ENCODE measurements at places on chromosomes 5 and 9.

- DNase-seq, result no peak
These were observed 222.6 kb downstream of the TMEM161B start for GRCh38 chr5:88045931-88046461.

DNA sequence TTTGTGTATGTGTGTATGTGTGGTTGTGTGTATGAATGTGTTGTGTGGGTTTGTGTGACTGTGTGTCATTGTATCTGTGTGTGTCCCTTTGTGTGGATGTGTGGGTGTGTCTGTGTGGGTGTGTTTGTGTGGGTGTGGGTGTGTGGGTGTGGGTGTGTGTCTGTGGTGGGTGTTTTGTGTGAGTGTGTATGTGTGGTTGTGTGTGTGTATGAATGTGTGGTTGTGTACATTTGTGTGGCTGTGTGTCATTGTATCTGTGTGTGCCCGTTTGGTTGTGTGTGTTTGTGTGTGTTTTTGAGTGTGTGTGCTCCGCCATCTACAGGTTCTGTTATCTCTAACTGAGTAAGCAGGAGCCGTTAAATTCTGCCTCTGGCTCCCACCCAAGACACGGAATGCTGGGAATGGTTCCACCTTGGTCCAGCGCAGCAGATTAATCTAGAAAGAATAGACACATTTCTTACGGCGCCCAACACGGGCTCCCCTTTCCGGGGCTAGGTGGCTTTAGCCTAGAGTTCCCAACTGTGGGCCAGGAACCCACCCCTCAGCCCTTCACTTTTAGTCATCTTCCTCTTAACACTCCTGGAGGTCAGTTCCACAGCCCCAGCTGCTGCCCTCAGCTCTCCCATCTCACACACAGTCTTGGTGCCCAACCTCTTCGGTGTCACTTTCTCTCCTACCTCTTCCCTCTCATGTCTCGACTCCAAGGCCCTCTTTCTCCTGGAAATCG lies 197.1 kb downstream of the TTLL11 start:
- no peak for DNase-seq

- no peak for DNase-seq
These were observed 50.0 kb upstream of the PPARGC1B start for GRCh38 chr5:149679876-149680809.

DNA sequence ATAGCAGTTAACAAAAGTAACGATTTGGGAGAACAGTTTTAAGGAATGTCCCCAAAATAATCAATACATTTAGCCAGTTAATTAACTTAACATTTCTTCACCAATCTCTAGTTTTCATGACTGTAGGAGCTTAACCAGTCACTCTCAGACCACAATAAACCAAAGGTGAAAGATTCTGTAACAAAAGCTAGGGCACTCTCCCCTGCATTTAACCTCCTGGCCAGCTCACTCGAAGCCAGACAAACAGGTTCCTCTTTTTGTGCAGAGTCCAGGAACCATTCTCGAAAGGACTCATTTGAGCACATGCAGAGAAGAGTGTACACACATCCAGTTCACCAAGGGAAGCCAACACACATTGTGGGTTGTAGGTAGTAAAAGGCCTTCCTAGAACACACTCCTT lies 6.5 kb downstream of the IL7R start:
- DNase-seq, result no peak

- no peak for DNase-seq
These were observed 35.8 kb upstream of the FER start for GRCh38 chr5:108711898-108712297.

DNA sequence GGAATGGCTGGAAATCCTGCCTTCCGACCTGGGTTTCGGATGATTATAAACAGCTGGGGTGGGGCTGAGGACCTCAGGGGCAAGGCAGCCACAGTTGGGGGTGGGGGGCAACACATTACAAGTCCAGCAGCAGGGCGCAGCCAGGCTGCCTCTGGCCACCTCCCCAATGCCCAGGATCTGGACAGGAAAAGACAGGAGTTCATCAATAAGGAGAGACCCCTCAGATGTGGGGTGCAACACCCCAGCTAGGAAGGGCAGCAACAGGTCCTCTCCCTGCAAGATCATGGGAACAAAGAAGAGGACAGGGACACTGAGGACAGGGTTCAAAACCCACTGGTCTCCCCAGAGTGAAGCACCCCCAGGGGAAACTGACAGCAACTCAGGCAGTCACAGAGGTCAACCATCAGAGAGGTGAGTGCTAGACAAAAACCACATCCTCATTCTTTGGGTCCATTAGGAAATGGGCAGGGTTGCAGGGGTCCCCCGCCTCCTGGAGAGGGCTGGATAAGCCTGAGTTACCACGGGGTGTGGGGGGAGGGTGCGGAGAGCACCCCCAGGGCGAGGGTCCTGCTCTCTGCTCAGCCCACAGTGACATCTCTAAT lies 33.5 kb downstream of the SEMA4D start:
- DNase-seq, result no peak

DNA sequence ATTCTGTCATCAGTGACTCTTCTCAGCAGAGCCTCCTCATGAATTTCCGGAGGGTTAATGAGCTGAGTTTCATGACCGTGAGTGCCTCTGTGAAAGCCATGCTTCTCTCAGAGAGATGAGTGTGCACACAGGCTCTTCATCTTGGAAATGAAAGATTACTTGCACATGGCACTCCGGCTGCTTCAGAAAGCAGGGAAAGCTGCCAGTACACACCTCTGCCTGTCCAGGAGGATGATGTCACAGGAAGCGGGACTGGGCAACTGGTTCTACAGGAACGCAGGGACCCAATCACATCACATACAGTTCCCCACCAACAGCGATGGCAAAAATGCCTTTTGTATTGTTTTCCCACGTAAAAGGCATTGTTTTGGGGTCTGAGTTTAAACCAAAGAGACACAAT lies 286.0 kb upstream of the DAP start:
- no peak for DNase-seq

DNA sequence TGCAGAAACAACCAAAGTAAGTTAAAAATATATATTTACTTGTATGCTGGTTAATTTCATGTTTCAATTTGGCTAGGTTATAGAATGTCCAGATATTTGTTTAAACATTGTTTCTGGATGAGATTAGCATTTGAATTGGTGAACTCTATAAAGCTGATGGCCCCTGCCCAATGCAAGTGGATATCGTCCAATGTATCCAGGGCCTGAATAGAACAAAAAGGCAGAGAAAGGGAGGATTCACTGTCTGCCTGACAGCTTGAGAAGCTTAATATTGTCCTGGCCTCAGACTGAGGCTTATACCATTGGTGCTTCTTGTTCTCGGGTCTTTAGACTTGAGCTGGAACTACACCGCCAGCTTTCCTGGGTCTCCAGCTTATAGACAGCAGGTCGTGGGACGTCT lies 446.7 kb upstream of the ACTBL2 start:
- DNase-seq, result no peak

GRCh38 chr5:152400846-152401245 lies 4.2 kb downstream of the NMUR2 start:
- DNase-seq, result no peak

DNA sequence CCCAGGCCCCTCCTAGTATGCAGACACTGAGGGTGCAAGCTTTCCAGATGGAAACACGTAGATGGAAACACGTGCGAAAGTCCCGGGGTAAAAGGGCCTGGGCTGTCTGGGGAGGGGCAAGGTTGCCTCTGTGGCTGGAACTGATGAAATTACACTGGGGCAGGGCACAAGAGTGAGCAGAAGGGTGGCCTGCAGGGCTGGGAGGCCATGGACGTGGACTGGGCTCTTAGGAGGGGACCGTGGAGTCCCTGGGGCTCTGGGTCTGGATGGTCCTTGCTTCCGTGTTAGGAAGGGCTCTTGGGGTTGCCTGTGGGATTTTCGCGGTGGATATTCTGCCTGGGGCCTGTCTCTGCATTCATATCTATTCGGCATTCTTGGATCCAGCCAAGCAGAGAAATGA lies 63.3 kb downstream of the IRX1 start:
- DNase-seq, result no peak

GRCh38 chr5:7589800-7590199 lies 193.9 kb downstream of the ADCY2 start:
- no peak for DNase-seq

GRCh38 chr9:80867731-80868130 lies 821.6 kb downstream of the TLE1 start:
- DNase-seq, result no peak

DNA sequence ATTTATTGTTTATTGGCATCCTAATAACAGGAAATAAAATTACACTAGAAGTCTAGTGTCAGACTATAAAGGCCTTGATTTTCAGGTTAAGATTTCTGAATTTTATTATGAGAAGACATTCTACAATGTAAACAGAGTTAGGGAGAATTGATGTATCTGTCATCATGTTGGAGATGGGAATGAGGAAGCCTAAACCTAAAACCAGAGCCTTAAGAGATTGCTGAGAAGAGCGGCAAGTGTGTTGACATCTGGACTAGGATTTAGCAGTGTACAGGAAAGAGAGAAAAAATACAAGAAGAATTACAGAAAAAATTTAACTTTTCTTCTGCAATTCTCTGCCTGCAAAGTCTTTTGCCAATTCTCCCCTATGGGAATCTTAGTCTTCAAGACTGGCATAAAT lies 525.5 kb downstream of the NR2F1-AS1 start:
- no peak for DNase-seq

GRCh38 chr9:117368684-117369230 lies 46.1 kb downstream of the ASTN2 start:
- no peak for DNase-seq

DNA sequence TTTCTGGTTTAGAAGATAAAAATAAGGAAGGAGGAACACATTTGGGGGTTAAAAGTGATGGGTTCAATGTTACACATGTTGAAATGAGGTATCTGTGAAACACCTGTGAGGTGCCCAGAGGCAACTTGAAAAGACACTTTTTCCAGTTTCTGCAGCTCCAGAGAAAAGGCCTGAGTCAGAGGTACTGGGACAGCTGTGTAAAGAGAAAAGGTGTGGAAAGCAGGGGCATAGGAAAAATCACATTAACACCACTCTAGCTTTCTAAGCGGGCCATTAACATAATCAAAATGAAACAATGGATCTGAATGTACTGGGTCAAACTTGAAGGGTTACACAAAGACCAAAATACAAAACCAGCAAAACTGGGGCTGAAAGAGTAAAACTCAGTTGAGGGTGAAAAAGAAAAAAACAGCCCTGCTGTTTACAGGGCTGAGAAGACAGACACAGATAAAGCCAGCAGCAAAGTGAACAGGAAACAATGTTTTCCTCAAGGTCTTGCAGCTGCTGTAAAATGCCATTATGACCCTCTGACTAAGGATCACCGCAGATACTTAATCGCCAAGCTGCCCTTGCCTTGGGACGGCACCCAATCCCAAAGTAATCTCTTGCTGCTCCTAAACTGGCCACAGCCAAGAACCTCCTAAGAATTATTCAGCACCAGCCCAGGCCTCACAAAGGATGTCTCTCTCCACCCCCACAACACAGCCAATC lies 104.7 kb downstream of the DROSHA start:
- no peak for DNase-seq

DNA sequence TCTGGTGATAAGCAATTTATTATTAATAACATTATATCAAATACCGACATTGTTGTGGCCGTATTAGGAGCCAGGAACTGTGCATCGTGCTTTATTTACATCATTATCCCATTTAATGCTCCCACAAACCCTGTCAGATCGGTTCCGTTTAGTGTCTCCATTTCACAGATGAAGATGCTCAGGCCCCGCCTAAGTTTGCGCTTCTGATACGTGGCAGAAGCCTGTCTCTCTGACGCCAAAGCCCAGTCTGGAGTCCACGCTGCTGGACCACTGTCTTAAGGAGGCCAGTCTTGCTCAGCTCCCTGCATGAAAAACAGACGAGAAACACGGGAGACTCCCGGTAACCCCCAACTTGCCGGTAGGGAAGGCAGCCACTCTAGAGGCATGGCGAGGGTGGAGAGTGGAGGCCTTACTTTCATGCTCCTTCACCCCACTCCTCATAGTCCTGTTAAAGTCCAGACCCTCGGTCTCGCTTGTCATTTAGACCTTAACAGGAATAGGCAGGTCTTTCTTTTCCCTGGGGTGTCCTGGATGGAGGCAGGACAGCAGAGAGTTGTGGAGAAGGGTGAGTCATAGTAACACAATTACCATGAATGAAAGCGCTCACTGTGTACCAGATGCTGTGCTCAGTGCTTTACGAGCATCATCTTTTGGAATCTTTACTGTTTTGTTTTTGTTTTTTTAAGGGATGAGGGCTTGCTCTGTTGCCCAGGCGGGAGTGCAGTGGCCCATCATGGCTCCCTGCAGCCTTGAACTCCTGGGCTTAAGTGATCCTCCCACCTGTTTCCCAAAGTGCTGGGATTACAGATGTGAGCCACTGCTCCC lies 872 bp downstream of the TXNDC15 start:
- no peak for DNase-seq

DNA sequence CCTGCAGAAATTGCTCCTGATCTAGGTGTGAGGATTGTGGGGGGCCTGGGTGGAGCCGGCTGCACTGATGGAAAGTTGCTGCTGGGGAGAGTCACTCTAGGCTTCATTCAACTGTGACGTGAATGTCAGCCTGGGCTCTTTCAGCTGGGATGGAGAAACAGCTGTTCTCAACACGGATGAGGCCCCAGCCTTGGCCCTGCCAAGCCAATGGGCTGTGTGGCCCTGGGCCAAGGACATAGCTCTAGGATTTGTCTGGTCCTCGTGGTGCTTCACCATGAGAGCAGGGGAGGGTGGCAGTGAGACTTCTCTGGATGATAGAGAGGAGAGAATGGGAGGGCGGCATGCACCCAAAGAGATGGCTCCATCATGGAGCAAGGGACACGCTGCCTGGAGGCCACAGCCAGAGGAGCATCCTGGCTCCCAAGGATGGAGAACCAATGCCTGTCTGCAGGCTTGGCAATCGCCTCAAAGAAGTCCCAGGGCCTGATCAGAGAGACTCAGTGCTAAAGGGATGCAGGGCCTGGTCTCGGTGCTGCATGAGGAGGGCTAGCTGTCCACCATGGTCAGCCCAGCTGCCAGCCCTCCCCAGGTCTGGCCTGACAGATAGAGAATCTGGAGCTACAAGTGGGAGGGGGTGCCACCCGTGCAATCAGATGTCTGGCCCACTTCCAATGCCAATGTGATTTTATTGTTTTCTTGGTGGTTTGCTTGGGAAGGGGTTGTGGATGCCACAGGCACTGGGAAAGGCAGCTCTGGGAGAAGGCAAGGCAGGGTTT lies 141.0 kb downstream of the GADD45G start:
- no peak for DNase-seq

DNA sequence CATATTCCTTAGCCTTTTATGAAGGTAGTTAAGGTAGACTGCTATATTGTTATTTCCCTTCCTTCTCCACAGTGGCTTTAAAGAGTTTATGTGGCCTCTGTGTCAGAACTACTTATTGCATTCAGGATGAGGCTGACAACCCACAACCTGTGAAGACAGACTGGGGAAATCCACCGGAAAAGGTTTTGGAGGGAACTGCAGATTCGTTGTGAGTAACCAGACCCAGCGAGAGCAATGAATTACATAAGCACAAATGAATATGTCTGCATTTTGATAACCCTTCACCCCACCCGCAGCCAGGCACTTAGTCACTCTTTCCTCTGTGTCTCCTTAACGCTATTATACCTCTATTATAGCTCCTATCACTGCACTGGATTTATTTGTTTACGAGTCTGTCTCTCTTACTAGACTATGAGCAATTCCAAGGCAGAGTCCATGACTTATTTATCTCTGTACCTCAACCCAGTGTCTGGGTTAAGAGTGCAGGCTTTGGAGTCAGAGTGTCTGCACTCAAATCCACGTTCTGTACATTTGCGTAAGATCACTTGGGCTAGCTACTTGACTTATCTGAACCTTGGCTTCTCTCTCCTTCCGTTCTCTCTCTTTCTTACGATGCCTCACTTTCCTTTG lies 19.2 kb downstream of the KCTD16 start:
- no peak for DNase-seq

GRCh38 chr5:79697222-79698170 lies 7.9 kb downstream of the CMYA5 start:
- no peak for DNase-seq

- DNase-seq, result no peak
These were observed 47.5 kb downstream of the DUSP1 start for GRCh38 chr5:172723508-172723907.

GRCh38 chr5:87752362-87752761 lies 339.6 kb upstream of the CCNH start:
- no peak for DNase-seq

Data from esophagus squamous epithelium (tissue), 5 donors.